ENCODE measurements at places on chromosomes 4 and X.

DNA sequence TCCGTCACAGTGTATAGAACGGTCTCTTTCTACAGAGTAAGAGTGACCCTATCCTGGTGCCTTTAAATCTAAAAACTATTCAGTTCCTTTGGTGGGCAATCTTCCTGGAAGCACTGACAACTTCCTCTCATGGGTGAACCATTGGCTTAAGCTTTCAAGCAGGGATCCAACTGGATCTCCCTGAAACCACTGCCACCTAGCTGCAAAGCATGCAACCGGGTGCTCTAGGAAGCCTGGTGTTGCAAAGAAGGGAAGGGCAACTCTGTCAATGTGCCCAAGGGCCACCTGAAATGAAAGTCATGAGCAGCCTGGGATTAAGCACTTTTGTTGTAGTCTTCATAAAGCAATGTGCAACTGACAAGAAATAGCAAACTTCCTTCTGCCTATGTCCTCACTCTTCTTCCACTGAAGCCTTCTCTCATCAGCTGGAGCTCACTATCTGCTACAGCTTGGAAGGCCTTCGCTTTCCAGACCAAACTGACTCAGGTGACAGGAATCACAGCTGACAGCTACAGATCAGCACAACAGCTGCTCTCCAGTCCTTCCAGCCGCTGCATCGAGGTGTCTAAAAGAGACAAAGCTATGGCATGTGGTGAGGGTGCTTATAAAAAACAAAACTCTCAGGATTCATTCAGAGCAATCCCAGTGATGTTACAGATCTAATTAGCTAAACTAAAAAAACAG is 46.1 kb downstream of the SETD7 start:
- DNase-seq = no peak

DNA sequence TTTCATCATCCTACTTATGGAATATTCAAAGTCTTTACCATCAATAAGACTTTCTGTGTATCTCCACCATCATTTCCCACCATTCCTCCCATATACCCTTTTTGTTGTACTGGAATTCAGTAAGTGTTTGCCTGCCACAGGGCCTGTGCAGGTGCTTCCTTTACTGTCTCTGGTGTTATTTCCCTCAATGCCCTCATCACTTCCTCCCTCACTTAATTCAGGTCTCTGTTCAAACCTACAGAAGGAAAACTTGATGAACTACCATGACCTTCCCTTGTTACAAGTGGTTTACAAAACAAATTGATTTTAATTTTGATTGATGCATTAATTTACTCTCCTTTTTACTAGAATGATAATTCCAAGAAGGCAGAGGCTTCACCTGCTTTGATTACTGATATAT is 159.5 kb upstream of the FAT4 start:
- DNase-seq = no peak

DNA sequence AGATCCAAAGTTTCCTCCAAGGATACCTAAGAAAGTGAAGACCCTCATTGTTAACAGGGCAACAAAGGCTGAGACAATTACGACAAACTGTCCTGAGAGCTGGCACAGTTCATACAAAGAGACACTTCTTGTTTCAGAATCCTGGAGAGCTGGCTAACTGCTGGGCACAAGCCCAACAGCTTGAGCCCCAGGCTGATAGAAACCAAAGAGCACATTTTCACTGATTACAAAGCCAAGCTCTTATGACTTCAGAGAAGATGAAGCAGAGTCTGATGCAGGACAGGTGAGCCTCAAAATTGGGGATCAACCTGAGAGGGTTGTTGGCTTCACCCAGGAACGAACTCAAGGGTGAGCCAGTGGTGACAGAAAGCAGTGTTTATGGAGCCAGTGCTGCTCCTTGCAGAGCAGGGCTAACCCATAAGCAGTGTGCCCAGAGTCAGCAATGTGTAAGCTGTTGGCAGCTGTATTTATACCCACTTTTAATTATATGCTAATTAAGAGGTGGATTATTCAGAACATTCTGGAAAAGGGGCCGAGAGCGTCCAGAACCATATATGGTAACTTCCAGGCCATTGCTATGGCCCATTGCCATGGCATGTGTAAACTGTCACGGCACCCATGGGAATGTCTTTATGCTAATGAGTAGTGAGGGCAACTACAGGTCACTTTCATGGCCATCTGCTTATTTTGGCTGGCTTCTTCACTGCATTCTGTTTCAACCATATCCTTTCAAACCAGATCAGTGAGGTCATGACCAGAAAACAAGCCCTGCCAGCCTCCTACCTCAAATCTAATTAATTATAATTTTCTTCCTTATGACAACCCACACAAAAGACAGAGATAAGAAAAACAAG is 183.7 kb downstream of the EVC2 start:
- DNase-seq = no peak

DNA sequence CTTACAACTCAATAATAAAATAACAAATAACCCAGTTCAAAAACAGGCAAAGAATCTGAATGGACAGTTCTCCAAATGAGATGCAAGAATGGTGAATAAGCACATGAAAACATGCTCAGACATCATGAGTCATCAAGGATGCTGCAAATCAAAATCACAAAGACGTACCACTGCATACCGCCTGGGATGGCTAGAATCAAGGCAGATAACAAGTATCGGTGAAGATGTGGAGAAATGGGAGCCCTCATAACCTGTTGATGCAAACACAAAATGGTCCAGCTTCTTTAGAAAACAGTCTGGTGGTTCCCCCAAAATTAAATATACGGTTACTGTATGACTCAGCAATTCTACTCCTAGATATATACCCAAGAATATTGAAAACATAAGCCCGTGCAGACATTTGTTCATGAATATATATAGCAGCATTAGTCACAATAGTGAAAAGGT is 32.5 kb downstream of the AKAP4 start:
- DNase-seq = peak; percentile 17

- no peak for DNase-seq
Measured at GRCh38 chrX:4249401-4249800, 536.0 kb upstream of the PRKX start.

GRCh38 chr4:1505511-1506460 is 99.5 kb upstream of the NKX1-1 start:
- DNase-seq = no peak

- DNase-seq = no peak
Measured at GRCh38 chrX:111511477-111511876, at the start of gene SERTM2. SERTM2 (plus strand) TSS chrX:111511645; CDS start chrX:111518858, 7,213 bp downstream.

DNA sequence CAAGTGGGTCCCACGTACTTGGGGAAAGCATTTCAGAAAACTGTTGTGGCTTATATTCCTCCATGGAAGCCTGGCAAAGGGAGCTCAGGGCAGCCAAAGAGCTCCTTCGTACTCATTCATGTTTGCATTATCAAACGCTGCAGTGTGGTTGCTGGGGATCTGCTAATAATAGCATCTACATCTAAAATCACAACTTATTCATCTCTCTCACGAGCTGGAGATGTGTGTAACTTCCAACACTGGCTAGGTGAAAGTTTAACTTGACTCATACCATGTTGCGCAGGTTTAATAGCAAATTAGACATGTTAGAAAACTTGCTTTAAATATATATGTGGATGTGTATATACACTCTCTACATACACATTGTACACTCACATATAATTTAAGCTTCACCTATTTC is 415.1 kb downstream of the AFF2 start:
- no peak for DNase-seq

- DNase-seq = peak; percentile 52
Measured at GRCh38 chr4:47533689-47534347, 48.7 kb downstream of the ATP10D start.

GRCh38 chrX:50579955-50580354 is 109.3 kb upstream of the DGKK start:
- peak; percentile 55 for DNase-seq

DNA sequence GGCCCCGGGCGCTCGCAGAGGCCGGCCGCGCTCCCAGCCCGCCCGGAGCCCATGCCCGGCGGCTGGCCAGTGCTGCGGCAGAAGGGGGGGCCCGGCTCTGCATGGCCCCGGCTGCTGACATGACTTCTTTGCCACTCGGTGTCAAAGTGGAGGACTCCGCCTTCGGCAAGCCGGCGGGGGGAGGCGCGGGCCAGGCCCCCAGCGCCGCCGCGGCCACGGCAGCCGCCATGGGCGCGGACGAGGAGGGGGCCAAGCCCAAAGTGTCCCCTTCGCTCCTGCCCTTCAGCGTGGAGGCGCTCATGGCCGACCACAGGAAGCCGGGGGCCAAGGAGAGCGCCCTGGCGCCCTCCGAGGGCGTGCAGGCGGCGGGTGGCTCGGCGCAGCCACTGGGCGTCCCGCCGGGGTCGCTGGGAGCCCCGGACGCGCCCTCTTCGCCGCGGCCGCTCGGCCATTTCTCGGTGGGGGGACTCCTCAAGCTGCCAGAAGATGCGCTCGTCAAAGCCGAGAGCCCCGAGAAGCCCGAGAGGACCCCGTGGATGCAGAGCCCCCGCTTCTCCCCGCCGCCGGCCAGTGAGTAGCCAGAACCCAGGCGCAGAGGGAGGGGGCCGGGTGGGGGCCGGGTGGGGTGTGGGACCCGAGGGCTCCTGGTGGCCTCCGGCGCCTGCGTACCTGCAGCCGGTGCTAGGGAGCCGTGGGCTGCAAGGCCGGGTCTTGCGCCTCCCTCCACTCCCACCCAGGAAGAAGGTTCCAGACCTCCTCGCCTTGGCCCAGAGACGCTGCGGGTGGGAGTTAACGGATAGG is 534 bp downstream of the MSX1 start:
- DNase-seq = no peak
